ENCODE measurements at places on chromosomes 16 and 17. TPM values are rescaled to one million over a fixed set of nuclear protein-coding genes. Genes with fewer than 3 reads are reported as not detected.

TP53TG3B gene
- total RNA-seq = 1.4 TPM

TEX14 gene
- total RNA-seq = not detected

EXOSC6 gene
- total RNA-seq = 14.3 TPM

SSTR5 gene
- total RNA-seq = not detected

CRISPLD2 gene
- not detected for total RNA-seq

CACNA1G gene
- total RNA-seq = not detected

TPSG1 gene
- total RNA-seq = 1.9 TPM

CLEC18C gene
- not detected for total RNA-seq

GJD3 gene
- total RNA-seq = not detected

SLC16A6 gene
- 0.79 TPM for total RNA-seq

VAT1L gene
- total RNA-seq = not detected

SULT1A2 gene
- not detected for total RNA-seq

IQCK gene
- total RNA-seq = 11.6 TPM

MT1A gene
- not detected for total RNA-seq

TP53TG3D gene
- total RNA-seq = not detected
